ENCODE measurements at places on chromosomes 6 and 20. TPM values are rescaled to one million over a fixed set of nuclear protein-coding genes. Genes with fewer than 3 reads are reported as not detected.

CLDN20 gene
- not detected for polyA plus RNA-seq

SHLD1 gene
- 10.0 TPM for polyA plus RNA-seq

TRIM15 gene
- polyA plus RNA-seq, result not detected

REM1 gene
- polyA plus RNA-seq, result not detected

MDFI gene
- polyA plus RNA-seq, result not detected

SLC35D3 gene
- not detected for polyA plus RNA-seq

TPBG gene
- polyA plus RNA-seq, result 0.48 TPM

BANF2 gene
- polyA plus RNA-seq, result 21.1 TPM

BPIFB2 gene
- not detected for polyA plus RNA-seq
